ENCODE measurements at places on chromosomes 1 and 21.

DNA sequence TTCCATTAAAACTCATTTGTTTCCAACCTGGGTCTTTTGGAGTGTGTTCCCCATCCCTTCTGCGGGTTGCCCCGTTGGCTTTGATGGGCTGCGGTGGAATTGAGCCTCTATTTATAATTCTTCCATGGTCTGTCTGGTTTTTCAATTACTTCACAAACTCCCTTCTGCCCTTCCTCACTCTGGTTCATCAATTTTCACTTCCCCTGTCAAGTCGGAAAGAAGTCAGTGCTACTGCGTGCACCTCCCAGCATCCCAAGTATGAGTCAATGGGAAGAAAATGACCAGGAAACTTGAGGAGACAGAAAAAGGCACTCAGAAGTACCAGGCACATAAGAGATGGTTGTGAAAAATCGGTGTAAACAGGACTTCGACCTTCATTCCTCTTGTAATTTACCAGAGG is 126.2 kb downstream of the KAZN start:
- DNase-seq = no peak

- DNase-seq = no peak
Observed at GRCh38 chr1:99963041-99963795, 6.6 kb upstream of the SLC35A3 start.

GRCh38 chr21:15423676-15424445 is 305.9 kb upstream of the USP25 start:
- DNase-seq = no peak

- DNase-seq = no peak
Observed at GRCh38 chr1:47709019-47709871, 271.4 kb downstream of the FOXD2 start.

GRCh38 chr1:98546319-98546718 is 115.2 kb upstream of the SNX7 start:
- no peak for DNase-seq

DNA sequence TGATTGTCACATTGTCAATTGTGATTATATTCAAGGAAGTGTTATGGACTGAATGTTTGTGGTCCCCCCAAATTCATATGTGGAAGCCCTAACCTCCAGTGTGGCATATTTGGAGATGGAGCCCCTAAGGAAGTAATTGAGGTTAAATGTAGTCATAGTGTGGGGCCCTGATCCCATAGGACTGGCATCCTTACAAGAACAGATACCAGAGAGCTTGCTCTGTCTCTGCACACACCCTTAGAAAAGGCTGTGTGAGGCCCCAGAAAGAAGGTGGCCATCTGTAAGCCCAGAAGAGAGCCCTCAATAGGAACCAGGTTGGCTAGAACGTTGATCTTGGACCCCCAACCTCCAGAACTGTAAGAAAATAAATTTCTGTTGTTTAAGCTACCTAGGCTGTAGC is 28.1 kb downstream of the VANGL1 start:
- no peak for DNase-seq

- DNase-seq = peak; percentile 67
Observed at GRCh38 chr1:145845514-145846161, at the start of gene NUDT17. TSS of gene NUDT17 (plus strand) at chr1:145845630. CDS start at chr1:145845641, 11 bp downstream.

DNA sequence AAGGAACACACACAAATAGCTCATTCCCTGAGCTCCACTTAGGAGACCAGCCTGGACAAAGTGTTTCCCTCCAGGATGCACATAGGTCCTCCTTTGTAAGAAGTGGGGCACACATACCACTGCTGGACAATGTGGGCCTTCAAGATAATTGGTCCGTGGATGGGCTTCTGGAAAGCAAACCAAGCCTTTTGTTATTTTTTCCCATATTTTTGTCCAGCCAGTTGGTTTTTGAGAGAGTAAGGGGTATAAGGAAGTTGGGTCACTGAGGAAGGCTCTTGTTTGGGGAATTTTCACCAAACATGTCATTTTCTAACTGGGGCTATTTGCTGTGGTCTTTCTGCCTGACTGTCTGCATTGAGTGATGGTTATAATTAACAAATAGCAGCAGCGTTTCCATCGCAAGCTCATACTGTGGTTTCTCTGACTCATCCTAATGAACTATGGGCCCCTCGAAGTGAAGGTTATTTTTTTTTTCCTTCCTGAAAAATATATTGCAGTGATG is 306.3 kb upstream of the DUSP10 start:
- no peak for DNase-seq

DNA sequence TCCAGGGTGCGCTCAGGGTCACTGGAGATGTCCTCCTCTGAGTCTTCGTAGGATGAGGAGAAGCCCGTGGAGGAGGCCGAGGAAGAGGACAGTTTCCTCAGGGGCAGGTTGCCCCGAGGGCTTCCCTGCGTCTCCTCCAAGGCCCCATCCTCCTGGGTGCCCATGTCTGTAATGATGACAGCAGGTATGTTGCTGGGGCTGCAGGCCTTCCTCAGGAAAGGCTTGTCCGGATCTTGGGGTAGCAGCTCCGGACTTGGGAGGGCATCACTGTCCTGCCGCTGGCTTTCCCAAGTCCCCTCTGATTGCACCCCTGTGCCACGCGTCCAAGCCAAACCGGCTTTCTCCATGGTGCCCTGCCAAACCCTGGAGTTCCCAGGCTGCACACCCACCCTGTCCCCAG is 3.5 kb downstream of the ITPKB start:
- no peak for DNase-seq

DNA sequence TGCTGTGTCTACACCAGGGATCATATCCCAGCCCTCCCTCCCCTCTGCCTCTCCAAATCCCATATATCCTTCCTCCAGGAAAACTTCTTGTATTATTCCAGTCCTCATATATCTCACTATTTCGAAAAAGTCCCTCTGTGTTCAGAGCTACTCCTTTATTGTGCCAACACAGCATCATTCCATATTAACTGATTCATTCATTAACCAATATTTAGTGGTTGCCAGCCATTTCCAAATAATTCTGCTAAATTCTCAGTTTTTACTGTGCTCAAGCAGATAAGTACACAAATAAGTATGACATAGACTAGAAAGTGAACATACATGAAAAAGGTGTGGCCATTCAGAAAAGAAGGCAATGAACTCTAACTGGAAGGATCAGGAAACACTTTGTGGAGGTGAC is 241.6 kb upstream of the DUSP10 start:
- no peak for DNase-seq

DNA sequence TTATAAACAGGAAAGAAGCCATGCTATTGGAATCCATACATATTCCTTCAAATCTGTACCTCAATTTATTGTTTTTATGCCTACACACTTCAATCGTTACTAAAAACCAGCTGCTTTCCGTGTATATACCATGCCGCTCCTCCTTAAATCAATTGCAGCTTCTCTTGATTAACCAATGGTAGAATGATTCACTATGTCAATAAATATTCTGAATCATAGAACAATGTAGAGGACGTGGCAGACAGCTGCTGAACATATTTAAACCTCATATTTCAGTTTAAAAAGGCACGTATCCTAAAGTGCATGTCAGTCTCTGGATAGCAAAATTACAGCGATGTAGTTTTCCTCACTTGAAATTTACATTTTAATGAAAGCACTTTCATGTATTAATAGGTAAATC is 100.4 kb downstream of the MRPL39 start:
- DNase-seq = no peak

DNA sequence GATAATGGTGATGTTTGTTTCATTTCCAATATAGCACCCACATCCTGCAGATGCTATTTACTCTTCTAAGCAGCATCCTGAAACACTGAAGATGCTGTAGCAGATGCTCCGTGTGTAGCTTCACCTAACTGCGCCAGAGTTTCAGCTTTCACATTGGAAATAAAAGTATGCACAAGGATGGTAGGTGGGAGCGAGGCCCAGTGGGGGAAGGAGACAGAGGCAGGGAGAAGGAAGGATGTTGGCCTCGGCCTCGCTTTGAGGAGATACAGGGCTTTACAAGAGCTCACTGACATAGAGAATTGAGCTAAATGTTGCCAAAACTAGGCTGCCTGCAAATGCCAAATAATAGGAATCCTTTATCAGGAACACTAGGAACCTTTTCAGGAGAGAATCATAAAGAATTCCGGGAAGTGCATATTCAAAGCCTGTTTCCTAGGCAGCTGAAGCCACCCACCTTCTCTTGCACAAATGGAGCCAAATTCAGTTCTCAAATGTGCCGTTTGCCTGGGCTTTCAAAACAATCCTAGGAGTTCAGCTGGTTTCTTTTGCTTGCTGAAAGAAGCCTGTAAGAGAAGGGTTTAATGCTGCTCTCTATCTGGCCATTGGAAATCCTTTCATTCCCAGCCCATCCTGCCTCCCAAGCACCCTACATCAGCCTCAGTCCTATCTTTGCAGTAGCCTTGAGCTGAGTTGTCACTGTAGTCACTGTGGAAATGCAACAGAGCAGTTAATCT is 135.4 kb upstream of the ATP1B1 start:
- no peak for DNase-seq

DNA sequence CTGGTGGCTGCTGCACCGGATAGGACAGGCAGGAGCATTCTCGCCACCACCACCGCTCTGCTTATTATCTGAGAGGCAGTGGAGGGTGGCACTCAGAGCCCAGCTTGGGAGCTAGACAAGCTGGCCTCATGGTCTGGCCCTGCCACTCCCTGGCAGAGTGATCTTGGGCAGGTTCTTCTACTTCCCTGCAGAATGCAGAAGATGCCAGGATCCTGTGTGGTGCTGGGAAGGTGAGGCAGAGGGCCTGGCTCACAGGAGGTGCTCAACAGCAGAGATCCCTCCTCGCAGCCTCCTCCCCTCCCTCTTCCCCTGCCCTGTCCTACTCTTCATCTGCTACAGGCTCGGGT is 60.4 kb downstream of the ARHGEF10L start:
- no peak for DNase-seq

DNA sequence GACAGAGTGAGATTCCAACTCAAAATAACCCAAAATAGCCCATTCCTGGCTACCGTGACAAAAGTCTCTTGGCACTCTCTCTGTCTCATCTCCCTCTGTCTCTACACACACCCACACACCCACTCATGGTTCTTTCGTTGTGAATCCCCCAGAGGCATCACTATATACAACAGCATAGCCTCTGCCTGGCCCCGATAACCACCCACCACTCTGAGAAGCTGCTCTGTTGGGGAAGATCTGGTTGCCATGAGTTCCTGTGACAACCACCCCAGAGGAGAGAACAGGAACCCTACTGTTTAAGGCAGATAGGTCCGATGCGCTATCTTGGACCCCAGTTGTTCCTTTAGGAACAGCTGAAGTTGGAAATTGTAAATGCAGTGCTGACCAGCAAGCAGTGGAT is 70.4 kb upstream of the LYST start:
- no peak for DNase-seq

GRCh38 chr1:27968692-27969091 is 8.9 kb downstream of the XKR8 start:
- DNase-seq = no peak

- DNase-seq = no peak
Observed at GRCh38 chr1:212110617-212111016, 75.1 kb downstream of the DTL start.

DNA sequence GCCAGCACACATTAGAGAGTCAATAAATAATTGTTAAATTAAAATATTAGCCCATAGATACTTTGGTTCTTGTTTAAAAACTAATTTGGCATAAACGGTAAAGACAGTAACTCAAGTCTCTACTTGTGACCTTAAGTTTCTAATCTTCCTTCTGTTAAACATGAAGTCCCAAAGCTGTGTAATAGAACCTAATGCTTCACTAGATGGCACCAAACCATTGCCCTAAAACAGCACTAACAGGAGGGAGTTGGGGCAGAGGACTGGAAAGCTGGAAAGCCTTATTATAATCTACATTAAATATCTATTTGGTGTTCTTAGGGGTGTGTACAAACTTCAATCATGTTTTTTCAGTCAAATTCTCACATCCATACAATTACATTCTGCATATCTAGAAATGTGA is 176.7 kb downstream of the OLFM3 start:
- no peak for DNase-seq

- no peak for DNase-seq
Observed at GRCh38 chr1:200526709-200527612, 93.6 kb downstream of the KIF14 start.

- DNase-seq = no peak
Observed at GRCh38 chr1:67019600-67020136, 34.3 kb downstream of the SLC35D1 start.

GRCh38 chr1:9671377-9672140 is 20.0 kb downstream of the PIK3CD start:
- peak; percentile 78 for DNase-seq

DNA sequence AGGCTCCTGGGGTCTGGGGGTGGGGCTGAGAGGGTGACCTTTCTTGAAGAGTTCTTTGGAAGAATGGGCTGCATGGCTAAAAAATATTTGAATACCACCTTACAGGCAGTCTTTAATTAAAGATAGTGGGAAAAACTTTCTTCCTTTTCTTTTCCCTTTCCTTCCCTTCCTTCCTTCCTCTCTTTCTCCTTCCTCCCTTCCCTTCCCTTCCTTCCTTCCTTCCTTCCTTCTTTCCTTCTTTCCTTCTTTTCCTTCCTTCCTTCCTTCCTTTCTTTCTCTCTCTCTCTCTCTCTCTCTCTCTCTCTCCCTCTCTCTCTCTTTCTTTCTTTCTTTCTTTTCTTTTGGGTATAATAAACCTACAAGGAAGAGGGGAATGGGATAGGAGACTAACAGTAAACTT is 77.8 kb upstream of the EDN2 start:
- no peak for DNase-seq

DNA sequence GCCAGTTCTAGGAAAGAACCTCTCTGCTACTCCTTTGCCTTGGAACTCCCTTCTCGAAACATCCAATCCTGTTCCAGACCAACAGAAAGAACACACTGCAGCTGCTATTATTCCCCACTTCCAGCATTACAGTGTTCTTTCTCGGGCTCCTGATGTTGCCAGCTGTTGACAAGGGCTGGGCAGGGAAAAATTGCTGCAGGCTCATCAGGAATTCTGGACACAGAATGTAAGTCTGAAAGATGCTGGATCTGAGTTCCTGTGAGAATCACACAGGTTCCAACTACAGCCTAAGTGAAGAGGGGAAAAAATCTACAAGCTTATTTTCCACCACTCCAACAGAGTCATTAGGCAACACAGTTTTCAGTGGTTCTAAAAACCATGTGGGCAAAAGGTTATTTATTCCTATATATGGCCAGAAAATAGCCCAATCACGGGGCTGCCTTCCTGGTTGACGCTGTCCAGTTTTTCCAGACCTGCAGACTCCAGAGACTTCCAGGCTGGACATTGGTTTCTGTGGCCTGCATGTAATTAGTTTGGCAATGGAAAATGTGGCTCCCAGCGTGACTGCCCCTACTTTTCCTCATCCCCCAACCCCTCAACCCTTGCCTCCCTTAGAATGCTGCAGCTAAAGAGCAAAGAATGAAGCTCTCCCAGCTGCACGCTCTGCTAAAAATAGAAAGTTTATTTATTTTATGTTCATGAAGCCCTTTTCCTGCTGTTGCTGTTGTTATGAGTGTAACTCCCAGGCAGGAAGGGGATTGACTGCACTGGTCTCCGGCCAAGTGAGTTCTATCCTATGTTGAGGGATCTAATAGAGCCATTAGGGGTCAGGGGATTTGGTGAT is 8.3 kb upstream of the KIAA0040 start:
- DNase-seq = no peak

- peak; percentile 85 for DNase-seq
Observed at GRCh38 chr1:32817159-32817814, at the start of the genes S100PBP and YARS1. TSS of gene S100PBP (plus strand) at chr1:32817653. CDS start at chr1:32826100, 8,447 bp downstream. TSS of gene YARS1 (minus strand) at chr1:32817358. CDS start at chr1:32817244, 114 bp downstream.

- no peak for DNase-seq
Observed at GRCh38 chr1:27017207-27017606, 4.6 kb upstream of the TENT5B start.

Data from NCI-H510A (cell line).